Lower leg skin (tissue), 4 donors: ENCODE measurements at places on chromosomes 2 and 18. TPM values are rescaled to one million over a fixed set of nuclear protein-coding genes. Genes with fewer than 3 reads are reported as not detected.

DNA sequence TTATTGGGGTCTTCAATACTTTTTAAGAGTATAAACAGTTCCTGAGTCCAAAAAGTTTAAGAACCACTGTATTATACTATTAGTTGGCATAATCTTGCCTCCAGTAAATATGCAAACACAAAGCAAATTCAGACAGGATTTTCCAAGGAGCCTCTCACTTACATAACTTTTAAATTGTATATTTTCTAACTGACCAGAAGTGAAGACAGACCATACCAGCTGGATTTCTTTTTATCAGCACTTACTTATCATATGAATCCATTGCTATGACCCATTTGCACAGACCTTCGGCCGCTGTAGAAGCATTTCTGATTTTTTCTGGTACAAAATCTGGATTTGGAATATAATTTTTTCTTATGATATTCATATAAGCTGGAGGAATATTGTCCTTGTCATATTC lies 200.1 kb downstream of the SLC39A10 start:
- no peak for DNase-seq

GRCh38 chr2:156147594-156148330 lies 184.8 kb downstream of the NR4A2 start:
- DNase-seq = no peak

GRCh38 chr2:218727502-218728165 lies 17.0 kb downstream of the TTLL4 start:
- DNase-seq = no peak

DNA sequence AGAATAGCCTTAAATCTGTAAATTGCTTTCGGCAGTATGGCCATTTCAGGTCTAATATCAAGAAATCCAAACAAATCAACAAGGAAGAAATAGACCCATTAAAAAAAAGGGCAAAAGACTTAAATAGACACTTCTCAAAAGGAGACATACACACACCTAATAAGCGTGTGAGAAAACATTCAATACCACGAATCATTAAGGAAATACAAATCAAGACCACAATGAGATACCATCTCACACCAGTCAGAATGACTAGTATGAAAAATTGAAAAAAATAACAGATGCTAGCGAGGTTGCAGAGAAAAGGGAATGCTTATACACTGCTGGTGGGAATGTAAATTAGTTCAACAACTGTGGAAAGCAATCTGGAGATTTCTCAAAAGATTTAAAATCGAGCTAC lies 243.2 kb downstream of the DSEL start:
- DNase-seq = no peak

DNA sequence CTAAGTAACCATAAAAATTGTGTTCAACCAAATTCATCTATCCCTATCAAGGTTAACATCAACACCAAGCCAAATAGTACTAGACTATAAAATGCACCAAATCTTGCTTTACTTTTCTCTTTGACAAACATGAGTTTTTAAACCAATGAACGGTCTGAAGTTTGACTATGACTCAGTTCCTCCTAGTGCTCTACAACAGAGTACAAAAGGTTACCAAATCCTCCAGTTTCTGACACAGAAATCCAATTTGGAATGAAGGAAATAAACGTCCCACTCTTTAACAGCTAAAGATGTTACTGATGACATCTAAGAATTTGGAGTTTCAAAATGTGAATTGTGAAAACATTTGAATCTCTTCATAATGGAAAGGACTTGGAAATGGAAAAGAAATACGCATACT lies 11.8 kb upstream of the ACVR1 start:
- DNase-seq = no peak

GRCh38 chr18:79814373-79814772 lies 16.6 kb downstream of the KCNG2 start:
- no peak for DNase-seq

GRCh38 chr2:45938649-45939511 lies 287.4 kb downstream of the PRKCE start:
- peak; percentile 91 for DNase-seq

DNA sequence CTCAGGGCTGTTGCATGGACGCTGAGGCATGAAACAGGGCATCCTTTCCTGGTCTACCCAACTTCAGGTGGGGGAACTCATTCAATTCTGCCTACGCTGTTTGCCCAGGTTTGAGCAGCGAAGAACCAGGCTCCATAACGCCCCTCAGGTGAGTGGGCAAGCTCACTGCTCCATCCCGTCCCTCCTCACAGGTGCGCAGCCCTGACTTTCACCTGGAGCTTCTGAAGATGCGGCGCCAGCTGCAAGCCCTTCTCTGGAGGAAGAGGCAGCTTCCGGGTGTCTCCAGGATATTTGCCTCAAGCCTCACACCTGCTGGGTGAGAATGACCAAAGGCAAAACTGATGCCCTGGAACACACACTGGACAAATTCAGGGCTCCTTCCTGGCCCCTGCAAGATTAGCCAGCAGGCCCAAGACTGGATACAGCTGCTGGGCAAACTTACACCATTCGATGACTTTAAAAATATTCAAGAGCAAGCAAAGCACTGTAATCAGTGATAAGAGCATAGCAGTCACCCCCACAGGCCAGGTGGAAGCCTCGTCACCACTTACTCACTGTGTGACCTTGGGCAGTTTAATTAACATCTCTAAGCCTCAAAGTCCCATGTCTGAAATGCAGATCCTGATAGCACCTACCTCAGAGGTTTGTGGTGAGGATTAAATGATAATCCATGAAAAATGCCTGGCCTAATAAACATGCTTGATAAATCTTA lies 97.7 kb downstream of the GYPC start:
- DNase-seq = peak; percentile 65

DNA sequence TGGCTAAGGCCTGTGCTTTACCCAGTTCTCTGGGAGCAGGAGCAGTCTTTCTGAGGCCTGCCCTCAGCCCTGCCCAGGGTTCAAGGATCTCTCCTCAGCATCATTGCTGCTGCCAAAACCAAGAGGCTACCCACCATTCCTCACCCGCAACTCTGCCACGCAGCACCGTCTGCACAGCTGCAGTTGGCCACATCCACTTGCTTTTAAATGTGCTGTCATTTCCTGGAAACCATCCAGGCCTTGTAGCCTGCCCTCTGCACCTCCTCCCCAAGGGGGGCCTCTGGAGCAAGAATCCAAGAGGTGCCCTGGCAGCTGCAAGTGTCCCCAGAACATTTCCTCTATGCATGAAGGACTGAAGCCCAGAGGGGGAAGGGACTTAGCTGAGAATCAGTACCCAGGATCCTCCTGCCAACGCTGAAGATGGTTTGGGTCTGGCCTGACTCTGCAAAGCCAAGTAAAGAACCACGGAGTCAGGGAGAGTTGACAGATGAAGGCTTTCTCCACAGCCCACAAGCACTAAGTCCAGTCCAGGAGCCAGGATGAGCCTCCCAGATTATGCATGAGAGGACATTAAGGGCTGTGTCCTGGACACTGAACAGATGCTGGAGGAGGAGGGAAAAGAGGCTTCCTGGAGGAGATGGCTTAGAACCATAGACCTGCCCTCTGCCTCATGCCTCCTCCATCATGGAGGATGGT lies 14.9 kb downstream of the EMX1 start:
- DNase-seq = no peak

GRCh38 chr2:241351640-241352031 lies 4.4 kb upstream of the FARP2 start:
- DNase-seq = no peak

DNA sequence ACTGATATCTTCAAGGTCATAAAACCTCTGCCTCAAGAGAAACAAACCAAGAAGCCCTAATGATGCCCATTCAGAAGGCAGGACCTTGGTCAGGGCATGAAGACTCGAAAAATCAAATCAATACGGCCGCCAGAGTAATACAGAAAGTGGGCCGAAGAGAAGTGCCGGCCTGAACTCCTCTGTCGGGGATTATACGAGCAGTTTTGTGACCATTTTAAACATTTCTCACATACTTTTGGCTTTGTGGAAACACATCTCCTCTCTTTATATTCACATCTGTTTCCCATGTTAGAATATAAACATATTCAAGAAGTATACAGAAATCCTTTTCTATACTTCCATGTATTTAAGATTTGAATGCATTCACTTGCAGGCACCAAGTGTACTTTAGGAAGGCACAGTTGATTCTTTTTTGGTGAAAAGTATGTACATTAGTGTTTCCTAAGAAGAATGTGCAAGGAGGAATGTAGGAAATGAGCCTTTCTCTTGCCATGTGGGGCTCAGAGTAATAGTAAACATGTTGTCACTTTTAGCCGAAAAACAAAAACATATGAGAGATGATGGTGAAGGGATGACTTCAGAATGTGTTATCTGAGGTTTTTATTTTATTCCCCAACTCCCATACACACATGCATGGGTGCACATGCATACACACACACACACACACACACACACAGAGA lies 707.9 kb upstream of the ID2 start:
- no peak for DNase-seq

- DNase-seq = no peak
These were observed 2.1 kb upstream of the TCF7L1 start for GRCh38 chr2:85131116-85131515.

- DNase-seq = no peak
These were observed 619.4 kb upstream of the CHAC2 start for GRCh38 chr2:53148221-53148620.

DNA sequence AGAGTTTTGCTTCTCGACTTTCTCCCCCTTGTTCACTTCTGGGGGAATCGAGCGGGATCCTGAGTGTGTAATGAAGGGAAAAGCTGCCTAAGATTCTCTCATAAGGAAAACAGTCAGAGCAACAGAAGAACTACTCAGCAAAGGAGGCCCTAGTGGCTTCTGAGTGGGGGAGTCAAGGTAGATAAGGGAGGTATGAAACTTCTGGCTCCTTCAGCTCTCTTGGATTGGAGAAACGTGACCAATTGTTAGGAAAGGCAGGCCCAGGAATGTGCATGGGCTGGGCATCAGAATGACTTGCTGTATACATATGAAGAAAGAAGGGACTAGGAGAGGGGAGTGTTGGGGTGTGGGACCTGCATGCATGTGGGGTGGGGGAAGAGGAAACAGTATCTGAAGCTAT lies 73.1 kb downstream of the KCNS3 start:
- no peak for DNase-seq

GRCh38 chr2:96940001-96940615 lies 46.3 kb downstream of the FAM178B start:
- DNase-seq = no peak

GRCh38 chr2:176493226-176493825 lies 224.1 kb downstream of the MTX2 start:
- DNase-seq = no peak

DNA sequence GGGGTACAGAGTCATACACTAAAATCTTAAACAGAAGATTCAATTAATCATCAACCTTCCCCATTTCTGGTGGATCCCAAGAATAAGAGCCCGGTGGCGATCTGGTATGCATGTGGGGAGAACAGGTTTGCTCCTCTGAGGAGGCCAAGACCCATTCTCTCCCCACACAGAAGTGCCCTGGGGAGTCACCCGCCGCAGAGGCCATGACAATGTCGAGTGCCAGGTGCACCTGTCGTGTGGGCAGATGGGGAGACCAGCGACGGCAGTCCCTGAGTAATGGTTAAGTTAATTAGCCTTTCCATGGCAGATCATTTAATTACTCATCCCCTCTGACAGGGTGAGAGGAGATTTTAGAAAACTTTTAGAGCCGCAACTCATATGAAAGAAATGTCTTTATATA lies 345.0 kb downstream of the NCKAP5 start:
- DNase-seq = no peak

GRCh38 chr18:23887035-23887434 lies 127.5 kb upstream of the TTC39C start:
- no peak for DNase-seq

DNA sequence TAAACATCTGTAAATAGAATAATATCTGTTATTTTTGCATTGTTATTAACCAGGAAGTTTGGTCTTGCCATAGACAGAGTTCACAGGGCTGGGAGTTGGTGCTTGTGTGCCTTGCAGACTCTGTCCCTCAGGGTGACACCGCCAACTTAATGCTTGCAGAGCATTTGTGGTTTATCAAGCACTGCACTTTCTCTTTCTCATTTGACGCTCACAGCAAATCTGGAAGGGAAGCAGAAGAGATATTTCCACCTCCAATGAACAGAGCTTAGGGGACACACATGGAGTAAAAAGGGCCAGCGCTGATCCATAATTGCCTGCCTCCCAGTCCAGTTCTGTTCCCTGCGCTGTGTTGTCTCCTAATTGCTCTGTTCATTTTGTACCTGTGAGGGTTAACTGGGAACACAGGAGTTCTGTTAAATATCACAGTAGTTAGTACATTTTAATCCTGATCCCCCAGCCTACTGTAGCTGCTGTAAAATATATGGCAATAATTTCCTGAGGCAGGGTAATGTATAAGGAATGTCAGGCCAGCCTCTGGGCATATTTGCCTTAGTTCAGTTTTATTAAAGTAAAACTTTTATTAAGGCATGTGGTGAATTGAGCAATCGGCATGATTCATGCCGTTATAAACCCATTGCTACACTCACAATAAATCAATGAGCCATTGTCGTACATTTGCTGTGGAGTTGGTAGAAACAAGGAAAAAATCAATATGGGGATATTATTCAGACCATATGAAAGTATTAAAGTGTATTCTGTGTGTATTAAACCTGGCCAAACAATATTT lies 182.5 kb upstream of the OSR1 start:
- peak; percentile 33 for DNase-seq

GRCh38 chr18:12327510-12328178 lies 19.6 kb downstream of the TUBB6 start:
- DNase-seq = peak; percentile 54

- no peak for DNase-seq
These were observed 1134.2 kb upstream of the ZEB2 start for GRCh38 chr2:145654156-145654555.

- DNase-seq = no peak
These were observed 2.3 kb upstream of the HPCAL1 start for GRCh38 chr2:10300328-10300920.

- no peak for DNase-seq
These were observed 418.9 kb downstream of the EPHA4 start for GRCh38 chr2:221153226-221153625.

GRCh38 chr18:2466978-2467377 lies 104.3 kb downstream of the METTL4 start:
- no peak for DNase-seq

DNA sequence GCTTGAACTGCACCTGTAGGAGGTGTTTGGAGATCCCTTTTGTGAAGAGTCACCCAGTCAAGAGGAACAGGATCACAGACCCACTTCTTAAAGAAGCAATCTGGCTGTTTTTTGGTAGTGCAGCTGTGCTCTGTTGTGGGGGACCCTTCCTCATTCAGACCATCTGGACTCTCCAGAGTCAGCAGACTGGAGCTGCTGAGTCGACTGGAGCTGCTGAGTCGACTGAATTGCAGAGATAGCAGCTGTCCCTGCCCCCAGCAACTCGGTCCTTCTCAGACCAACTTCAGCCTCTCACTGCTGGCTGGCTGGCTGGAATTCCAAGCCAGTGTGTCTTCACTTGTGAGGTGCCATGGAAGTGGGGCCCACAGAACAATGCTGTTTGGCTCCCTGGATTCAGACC lies 56.8 kb downstream of the GTF3C3 start:
- no peak for DNase-seq

- no peak for DNase-seq
These were observed 120.0 kb upstream of the EPC2 start for GRCh38 chr2:148524519-148524919.

- no peak for DNase-seq
These were observed 365.9 kb downstream of the CELF4 start for GRCh38 chr18:37199741-37200140.

FAP gene
- 1.7 TPM for total RNA-seq

PARD3B gene
- total RNA-seq = 13.5 TPM

SATB2 gene
- total RNA-seq = 2.6 TPM

IL18R1 gene
- 3.6 TPM for total RNA-seq

ZSWIM2 gene
- total RNA-seq = not detected

SERPINB12 gene
- 62.8 TPM for total RNA-seq

OTOS gene
- total RNA-seq = not detected

ORC2 gene
- total RNA-seq = 10.1 TPM
